ENCODE measurements at places on chromosomes 12 and 14. TPM values are rescaled to one million over a fixed set of nuclear protein-coding genes. Genes with fewer than 3 reads are reported as not detected.

Gene PAPLN
- 3.0 TPM for total RNA-seq

Gene CLEC4C
- total RNA-seq = not detected

Gene SLC17A8
- total RNA-seq = not detected

Gene ALDH2
- 170 TPM for total RNA-seq

Gene SLC8A3
- not detected for total RNA-seq

Gene KRT75
- total RNA-seq = not detected

Gene KLHDC1
- 0.98 TPM for total RNA-seq

Gene SVOP
- total RNA-seq = 0.14 TPM

Gene RFX4
- not detected for total RNA-seq

Gene E2F7
- 11.6 TPM for total RNA-seq

Gene GALNT8
- total RNA-seq = not detected

Gene IPO4
- 85.4 TPM for total RNA-seq

Gene C1S
- total RNA-seq = 5.3 TPM

Gene USP15
- total RNA-seq = 42.9 TPM

Gene PHLDA1
- total RNA-seq = 47.2 TPM

Gene MMP17
- 3.6 TPM for total RNA-seq

Gene PLA2G1B
- not detected for total RNA-seq
